AG08395 (cell line): ENCODE measurements at places on chromosomes 5 and 9.

DNA sequence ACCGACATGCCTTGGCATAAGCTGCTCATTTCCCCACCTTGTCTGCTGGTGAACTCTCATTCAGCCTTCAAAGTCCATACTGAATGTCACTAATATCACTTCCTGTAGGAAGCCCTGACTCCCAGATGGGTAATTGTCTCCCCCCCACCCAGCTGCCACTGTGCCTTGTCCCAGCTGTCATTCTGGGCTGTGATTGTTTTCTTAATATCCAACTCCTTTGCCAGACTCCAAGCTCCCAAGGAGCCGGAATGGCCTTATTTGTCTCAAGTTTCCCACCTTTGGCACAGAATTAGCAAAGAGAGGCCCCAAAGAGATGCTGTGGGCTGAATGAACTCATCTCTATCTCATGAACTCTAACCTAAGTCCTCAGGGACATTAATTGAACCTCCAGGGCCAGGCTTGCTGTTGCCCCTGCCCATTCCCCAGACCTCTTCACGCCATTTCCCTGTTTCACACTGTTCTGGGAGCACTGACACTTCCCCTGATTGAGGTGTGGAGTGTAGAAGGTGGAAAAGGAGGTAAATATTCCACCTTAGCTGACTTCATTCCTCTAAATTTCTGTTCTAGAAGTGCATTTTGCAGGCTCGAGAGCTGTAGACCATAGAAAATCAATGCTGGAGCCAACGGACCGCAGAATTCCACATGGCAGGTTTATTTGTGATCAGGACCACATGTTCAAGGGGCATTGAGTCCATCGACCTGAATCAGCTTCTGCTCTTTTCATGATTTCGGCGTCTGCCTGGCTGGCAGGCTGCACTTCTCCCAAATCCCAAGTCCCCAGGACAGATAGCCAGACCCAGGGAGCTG, 4.9 kb upstream of the SH3PXD2B start:
- DNase-seq, result no peak

DNA sequence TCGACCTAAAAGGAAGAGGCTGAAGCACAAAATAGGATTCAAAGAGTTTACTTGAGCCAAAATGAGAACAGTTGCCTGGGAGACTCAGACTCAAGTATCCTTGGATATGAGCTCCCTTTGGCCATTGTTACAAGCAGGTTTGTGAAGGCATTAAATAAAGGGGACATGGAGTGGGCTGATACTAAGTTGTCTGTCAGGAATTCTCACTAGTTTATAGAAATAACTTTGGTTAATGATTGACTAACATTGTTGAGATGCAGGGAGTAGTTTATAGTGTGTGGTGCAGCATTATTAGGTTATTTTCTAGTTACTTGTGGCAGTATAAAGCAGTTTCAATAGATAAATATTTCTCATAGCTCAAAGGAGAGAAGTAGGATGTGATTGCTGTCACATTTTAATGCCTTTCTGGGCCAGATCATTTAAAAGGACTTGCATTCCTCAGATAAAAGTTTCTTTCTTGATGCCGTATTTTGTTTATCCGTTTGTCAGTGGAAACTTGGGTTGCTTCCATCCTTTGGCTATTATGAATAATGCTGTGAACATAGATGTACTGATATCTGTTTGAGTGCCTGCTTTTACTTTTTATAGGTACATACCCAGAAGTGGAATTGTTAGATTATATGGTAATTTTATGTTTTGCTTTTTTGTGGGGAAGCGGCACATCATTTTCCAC, 9.1 kb downstream of the AP3S1 start:
- peak; percentile 7 for DNase-seq

- no peak for DNase-seq
Observed at GRCh38 chr9:32349013-32349412, 35.4 kb upstream of the ACO1 start.

- no peak for DNase-seq
Observed at GRCh38 chr5:113218200-113218599, 216.6 kb downstream of the TSSK1B start.

DNA sequence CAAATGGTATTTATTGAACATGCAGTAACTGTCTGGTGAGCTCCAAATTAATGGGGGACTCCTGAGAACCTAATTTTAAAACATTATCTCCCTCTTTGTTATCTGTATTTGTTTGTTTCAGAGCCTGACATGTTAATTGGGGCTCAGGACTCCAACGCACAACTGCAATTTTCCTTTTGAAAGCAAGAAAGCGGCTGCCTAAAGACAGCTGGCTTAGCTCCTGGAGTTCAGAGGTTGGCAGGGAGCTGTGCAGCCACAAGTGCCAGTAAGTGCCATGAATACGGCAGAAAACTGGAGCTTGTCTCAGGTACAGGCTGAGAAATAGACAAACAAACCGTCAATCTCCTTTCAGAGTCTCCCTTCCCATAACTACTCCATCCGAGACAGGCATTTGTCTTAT, 80.9 kb downstream of the PPP2R2B start:
- DNase-seq, result no peak

DNA sequence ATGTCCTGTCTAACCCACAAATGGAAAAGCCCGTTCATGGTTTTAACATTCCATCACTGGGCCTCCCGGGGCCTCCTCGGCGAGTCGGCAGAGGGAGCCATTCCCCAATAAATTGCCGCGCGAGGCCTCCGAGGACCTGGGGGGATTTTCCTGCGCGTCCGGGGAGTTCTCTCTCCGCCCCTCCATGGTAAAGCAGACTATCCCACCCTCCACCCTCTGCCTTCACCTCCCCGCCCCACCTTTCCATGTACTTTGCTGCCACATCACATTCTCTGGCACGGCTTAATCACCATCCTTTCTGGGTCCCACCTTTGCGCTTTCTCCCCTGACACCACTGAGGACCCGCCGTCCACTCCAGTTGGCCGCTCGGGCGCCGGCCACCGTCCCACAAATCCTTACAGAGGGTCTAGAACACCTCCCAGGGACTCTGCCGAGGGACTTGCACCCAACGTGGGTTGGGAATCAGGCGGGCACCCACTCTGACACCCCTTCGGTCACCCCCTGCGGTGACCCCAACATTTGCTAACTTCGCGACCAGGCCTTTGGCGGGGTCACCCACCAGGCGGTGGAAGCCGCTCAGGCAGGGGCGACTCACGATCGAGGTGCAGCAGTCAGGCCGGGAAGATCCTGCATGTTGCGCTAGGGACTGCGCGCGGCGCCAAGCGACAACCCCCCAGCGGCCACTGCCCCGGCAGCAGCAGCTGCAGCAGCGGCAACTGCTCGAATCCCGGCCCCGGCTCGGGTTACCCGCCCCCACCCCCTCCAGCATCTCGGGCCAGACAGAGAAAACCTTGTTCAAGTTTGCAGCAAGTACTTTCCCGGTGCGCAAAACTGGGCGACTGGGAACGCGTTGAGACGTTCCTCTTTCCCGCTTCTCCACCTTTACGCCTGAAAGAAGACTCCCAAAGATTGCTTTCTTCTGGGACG, at the start of gene MEGF10:
TSS of gene MEGF10 (plus strand) at position 778 of the 927 bp plus-strand sequence. CDS start 40,513 bp downstream, outside the sequence.
- peak; percentile 72 for DNase-seq

GRCh38 chr5:141705469-141705868, 23.4 kb upstream of the ARAP3 start:
- DNase-seq, result no peak

DNA sequence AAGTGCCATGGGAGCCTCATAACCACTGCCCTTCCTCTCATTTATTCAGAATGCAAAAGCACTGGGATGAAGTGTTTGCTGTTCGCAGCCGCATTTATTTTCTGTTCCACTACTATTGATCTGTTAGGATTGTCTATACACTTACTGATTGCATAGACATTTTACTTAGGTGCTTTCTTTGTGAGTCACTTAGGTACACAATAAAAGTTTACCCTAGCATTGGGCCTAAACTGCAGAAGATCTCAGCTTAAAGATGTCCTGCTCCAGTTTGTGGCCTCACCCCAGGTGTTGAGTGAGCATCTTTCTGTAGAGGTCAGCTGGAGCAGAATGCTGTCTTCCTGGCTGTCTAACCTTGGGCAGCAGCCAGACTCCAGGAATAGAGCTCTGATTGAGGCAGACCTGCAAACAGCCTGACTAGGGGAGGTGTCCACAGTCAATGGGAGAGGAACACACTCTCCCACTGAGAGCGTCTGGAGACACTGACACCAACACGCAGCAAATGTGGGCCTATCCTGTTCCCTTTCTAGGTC, 54.0 kb downstream of the GPR21 start:
- DNase-seq, result no peak

GRCh38 chr9:108477529-108478006, 378.2 kb downstream of the ACTL7B start:
- DNase-seq, result peak; percentile 36

DNA sequence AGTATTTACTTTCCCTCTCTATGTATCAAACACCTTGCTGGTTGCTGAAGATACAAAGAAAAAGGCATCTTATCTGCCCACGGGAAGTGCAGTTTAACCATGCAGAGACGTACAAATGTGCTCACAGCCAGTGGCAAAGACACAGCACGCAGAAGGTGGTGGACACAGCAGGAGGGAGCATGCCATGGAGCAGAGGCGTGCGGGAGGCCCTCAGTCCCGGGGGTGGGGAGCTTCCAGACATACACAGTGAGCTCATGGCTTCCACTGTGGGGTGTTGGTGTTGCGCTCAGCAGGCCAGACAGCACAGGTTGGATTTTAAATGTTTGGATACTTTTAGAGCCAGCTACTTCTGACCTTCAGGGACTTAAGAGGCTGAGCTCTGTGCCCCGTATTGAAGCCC, 8.8 kb upstream of the BARX1 start:
- no peak for DNase-seq

DNA sequence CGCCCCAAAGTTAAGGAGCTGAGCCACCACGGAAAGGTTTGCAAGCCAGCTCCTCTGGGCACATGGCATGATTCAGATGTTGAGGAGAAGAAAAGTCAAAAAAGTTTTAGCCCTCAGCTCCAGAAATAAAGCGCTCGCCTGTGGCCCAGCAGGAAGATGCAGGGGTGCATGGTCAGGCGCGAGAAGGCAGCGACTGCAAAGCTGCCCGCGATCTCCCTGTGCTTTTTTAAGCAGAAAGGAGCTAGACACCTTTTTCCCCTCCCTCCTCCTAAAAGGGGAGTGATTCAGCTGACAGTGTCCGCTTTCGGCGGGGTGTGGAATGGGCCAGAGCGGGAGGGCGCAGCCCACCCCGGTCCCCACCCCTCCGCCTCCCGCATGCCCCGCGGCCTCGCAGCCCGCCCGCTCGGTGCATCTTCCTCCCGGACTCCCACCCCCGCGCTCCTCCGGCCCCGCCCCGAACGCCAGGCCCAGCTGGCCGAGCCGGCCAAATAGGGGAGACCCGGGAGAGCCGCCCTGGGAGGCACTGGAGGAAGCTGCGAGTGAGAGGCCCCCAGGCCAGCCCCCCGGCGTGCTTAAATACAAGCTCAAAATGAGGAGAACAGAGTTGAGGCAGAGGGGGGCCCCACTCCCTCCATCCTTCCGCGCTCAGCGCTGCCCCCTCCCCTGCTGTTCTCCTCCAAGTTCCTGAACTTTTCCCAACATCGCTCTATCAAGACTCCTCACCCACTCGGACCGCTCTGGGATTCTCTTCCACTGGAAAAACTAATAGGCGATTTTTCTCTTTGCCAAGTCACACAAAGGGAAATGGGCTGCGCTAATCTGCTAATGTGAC, at the start of gene ADAMTS12:
TSS of gene ADAMTS12 (minus strand) at position 203 of the 832 bp plus-strand sequence. CDS start at position 69, 134 bp downstream.
- DNase-seq, result peak; percentile 48

GRCh38 chr9:75914883-75915452, 24.5 kb downstream of the PCSK5 start:
- DNase-seq, result no peak

DNA sequence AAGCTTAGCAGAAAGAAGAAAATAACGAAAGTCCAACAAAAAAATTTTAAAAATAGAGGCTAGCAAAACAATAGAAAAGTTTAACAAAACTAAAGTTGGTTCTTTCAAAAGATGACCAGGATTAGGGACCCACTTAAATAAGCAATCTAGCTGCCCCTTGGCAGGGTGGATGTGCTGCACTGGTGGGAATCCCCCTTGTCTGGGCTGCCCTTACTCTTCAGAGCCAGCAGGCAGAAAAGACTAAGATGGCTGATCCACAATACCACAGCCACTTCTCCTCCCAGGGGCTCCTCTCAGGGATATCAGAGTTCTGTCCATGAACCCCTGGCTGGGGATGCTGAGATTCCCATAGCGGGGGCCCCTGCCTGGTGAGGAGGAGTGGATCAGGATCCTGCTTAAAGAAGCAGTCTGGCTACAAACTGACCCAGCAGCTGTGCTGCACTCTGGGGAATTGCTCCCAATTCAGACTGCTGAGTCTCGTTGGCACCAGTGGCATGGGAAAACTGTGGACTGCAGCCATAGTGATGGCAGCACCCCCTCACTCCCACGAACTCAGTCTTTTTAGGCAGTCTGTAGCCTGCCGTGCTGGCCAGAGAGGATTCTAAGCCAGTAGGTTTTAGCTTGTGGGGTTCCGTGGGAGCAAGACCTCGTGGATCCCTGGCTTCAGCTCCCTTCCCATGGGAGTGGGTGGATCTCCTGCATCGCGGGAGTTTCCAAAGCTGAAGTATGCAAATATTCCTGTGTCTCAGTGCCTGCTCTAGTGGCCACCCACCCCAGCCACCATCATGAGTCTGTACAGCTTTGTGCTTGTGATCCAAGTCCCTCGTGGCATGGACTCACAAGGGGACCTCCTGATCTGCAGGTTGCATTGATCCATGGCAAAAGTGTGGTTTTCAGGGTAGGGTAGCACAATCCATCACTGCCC, 2.9 kb upstream of the INSL6 start:
- DNase-seq, result no peak

- no peak for DNase-seq
Observed at GRCh38 chr9:120264528-120264927, 315.4 kb downstream of the CDK5RAP2 start.

- DNase-seq, result no peak
Observed at GRCh38 chr9:125467116-125467740, 205.6 kb downstream of the GAPVD1 start.

GRCh38 chr5:90366948-90367347, 42.6 kb downstream of the CETN3 start:
- DNase-seq, result no peak
